Activated CD8-positive, alpha-beta T cell treated with anti-CD3 and anti-CD28 coated beads, Interleukin-2, amount 10 ng/mL, durations not matched to agents 7 days and 5 days (primary cell): ENCODE measurements at places on chromosomes 7 and 10. TPM values are rescaled to one million over a fixed set of nuclear protein-coding genes. Genes with fewer than 3 reads are reported as not detected.
A peak's percentile ranks its signal among the peaks of the same experiment; 100 is the strongest.

GRCh38 chr10:10871352-10871751, 146.3 kb upstream of the CELF2 start:
- DNase-seq: no peak
- H3K27ac ChIP-seq: no peak overlapping the region
- H3K4me1 ChIP-seq: no peaks in the 10 kb centered on the region
- no peak overlapping the region for H3K4me3 ChIP-seq

Gene UPK3B
- total RNA-seq: 0.68 TPM

- H3K4me1 ChIP-seq: peaks cover 4% of the 10 kb centered on the region
- H3K27ac ChIP-seq: no peak overlapping the region
- DNase-seq: peak; percentile 31
- H3K27me3 ChIP-seq: no peaks in the 10 kb centered on the region
- no peak overlapping the region for H3K4me3 ChIP-seq
Measured at GRCh38 chr7:37234928-37235327, 213.7 kb downstream of the ELMO1 start.

- H3K27ac ChIP-seq: no peak overlapping the region
- no peak for DNase-seq
- no peaks in the 10 kb centered on the region for H3K4me1 ChIP-seq
- no peak overlapping the region for H3K4me3 ChIP-seq
- H3K36me3 ChIP-seq: no peaks in the 10 kb centered on the region
Measured at GRCh38 chr7:79008786-79009185, 444.7 kb downstream of the MAGI2 start.

Gene CFTR
- not detected for total RNA-seq

Gene CFAP43
- total RNA-seq: 0.18 TPM

- H3K4me3 ChIP-seq: no peak overlapping the region
- H3K27ac ChIP-seq: no peak overlapping the region
- peaks cover 24% of the 10 kb centered on the region for H3K4me1 ChIP-seq
- H3K36me3 ChIP-seq: peaks cover 3% of the 10 kb centered on the region
Measured at GRCh38 chr10:31704195-31704594, 224.4 kb downstream of the ARHGAP12 start.

Gene SPACDR
- total RNA-seq: 3.6 TPM

Gene PAPSS2
- 0.08 TPM for total RNA-seq

DNA sequence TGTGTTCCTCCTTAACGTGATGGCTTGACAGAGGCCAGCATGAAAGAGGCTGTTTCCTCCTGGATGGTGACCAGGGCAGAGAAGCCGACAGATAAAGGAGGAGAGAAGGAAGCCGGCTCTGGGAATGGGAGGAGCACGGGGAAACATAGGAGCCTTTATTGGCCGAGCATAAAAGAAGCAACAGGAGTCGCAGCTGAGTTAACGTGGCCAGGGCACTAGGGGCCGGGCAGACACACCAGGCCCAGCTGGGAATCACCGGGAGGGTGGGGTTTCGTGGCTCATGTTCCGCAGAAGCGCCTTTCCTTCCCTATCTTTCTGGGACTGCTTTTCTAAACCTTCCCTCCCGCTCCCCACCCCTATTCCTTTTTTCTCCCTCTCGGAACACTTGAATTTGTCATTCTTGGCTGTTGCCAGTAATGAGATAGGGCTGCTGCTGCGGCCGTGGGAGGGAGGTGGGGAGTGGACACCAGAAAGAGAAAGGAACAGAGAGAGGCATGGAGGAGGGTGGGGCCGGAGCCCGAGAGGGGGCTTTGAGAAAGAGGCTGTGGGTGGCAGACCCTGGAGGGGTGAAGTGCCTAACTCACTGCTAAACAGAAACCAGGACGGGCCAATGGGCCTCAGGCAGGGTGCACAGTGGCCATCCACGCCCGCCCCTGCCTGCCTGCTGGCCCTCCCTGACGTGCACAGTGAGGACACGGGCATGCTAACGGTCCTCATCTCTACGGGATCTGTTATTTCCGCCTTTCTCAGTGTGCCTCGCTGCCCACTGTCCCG, 65.2 kb downstream of the COL13A1 start:
- peaks cover 6% of the 10 kb centered on the region for H3K27me3 ChIP-seq
- H3K4me3 ChIP-seq: no peak overlapping the region
- no peak for DNase-seq
- no peak overlapping the region for H3K27ac ChIP-seq
- no peaks in the 10 kb centered on the region for H3K4me1 ChIP-seq

DNA sequence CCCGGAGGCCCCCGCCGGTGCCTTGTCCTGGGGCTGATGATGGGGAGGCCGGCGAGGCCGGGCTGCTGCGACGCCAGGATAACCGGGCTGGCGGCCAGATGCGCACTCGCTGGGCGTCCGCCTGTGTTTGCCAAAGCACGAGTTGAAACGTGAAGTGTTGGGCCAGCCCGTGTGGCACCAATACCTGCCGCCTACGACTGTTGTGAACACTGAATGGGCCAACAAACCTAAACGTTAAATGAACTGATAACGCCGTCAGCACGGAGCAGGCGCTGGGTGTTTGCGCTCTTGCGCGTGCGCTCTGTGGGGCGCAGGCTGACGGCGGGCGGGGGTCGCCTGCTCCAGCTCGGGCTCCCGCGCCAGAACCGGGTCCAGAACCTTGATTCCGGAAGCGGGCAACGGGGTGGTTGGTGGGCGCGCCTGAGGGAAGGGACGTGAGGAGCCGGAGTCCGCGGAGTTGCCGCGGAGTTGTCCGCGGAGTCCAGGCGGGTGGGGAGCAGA, 658 bp downstream of the CYP2E1 start:
- no peak overlapping the region for H3K4me3 ChIP-seq
- no peak overlapping the region for H3K27ac ChIP-seq
- DNase-seq: no peak
- peaks cover 21% of the 10 kb centered on the region for H3K4me1 ChIP-seq
- H3K36me3 ChIP-seq: no peaks in the 10 kb centered on the region

Gene LBX1
- not detected for total RNA-seq

DNA sequence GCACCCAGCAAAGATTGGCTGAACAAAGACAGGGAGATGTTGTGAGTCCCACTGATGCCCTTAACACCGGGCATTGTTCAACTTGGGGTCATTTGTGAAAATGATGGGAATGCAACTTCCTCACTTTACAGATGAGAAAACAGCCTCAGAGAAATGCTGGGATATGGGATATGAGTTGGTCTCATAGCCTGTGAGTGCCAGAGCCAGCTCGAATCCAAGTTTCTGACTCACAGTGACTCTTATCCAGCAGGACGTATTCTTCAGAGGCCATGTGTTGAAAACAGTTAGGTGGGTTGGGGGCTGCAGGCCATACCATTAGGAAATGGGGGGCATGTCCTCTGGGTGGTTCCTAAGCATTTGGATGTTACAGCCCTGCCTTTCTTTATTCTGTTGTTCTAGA, 45.2 kb downstream of the KIAA1217 start:
- no peak overlapping the region for H3K27ac ChIP-seq
- DNase-seq: no peak
- no peaks in the 10 kb centered on the region for H3K4me1 ChIP-seq
- H3K27me3 ChIP-seq: no peaks in the 10 kb centered on the region
- no peak overlapping the region for H3K4me3 ChIP-seq

GRCh38 chr7:49937608-49938007, 155.4 kb downstream of the ZPBP start:
- no peak overlapping the region for H3K4me3 ChIP-seq
- H3K27me3 ChIP-seq: no peaks in the 10 kb centered on the region
- DNase-seq: no peak
- no peaks in the 10 kb centered on the region for H3K4me1 ChIP-seq
- H3K36me3 ChIP-seq: no peaks in the 10 kb centered on the region

- DNase-seq: no peak
- no peak overlapping the region for H3K4me3 ChIP-seq
- H3K27ac ChIP-seq: no peak overlapping the region
- H3K36me3 ChIP-seq: no peaks in the 10 kb centered on the region
- H3K27me3 ChIP-seq: no peaks in the 10 kb centered on the region
- no peaks in the 10 kb centered on the region for H3K4me1 ChIP-seq
Measured at GRCh38 chr7:1354661-1355567, 104.4 kb downstream of the MICALL2 start.

- H3K27ac ChIP-seq: no peak overlapping the region
- peaks cover 2% of the 10 kb centered on the region for H3K27me3 ChIP-seq
Measured at GRCh38 chr7:158428837-158429753, 158.5 kb downstream of the PTPRN2 start.

Gene TCAF2
- total RNA-seq: 15.2 TPM

Gene PRKAR2B
- 1.6 TPM for total RNA-seq

DNA sequence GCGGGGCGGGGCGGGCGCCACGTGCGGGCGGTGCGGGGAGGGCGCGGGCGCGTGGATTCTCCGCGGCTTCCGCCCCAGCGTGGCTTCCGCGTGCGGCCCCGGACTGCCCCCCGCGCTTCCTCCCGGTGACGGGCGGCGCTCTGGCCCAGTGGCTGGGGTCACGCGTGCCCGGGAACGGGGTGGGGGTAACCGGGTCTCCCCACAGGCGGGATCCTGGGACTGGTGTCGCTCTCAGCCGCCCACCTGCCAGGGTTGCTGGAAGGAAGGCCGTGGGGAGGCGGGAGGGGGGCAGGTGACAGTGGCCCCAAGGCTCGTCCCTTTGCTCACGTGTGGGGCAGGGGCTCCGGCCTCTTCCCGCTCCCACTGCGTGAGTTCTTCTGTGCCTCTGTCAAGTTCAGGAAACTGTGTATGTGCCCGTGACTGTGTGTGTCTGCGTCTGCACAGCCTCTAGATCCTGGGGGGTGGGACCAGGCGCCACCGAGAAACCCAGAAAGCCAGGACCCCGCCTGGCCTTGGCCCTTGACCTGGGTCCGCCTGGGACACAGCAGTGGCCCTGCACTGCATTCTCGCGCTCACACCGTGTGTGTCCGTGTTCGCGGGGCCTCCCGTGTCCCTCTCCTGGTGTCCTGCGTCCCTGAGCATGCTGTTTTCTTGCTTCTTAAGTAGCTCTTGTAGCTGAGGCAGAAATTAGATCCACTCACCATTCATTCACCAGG, 919 bp downstream of the MAFK start:
- peaks cover 6% of the 10 kb centered on the region for H3K27me3 ChIP-seq
- H3K27ac ChIP-seq: peak overlapping the region; percentile 83
- peaks cover 32% of the 10 kb centered on the region for H3K4me1 ChIP-seq
- H3K4me3 ChIP-seq: peak overlapping the region; percentile 83
- no peaks in the 10 kb centered on the region for H3K36me3 ChIP-seq
- peak; percentile 46 for DNase-seq

- no peak for DNase-seq
- no peak overlapping the region for H3K4me3 ChIP-seq
- H3K27me3 ChIP-seq: no peaks in the 10 kb centered on the region
- peaks cover 13% of the 10 kb centered on the region for H3K4me1 ChIP-seq
- no peaks in the 10 kb centered on the region for H3K36me3 ChIP-seq
Measured at GRCh38 chr7:117146511-117146910, 176.3 kb downstream of the WNT2 start.

- no peak for DNase-seq
- no peak overlapping the region for H3K4me3 ChIP-seq
- no peaks in the 10 kb centered on the region for H3K36me3 ChIP-seq
- H3K27ac ChIP-seq: no peak overlapping the region
- no peaks in the 10 kb centered on the region for H3K4me1 ChIP-seq
Measured at GRCh38 chr7:30752979-30753378, 1.0 kb downstream of the INMT start.

DNA sequence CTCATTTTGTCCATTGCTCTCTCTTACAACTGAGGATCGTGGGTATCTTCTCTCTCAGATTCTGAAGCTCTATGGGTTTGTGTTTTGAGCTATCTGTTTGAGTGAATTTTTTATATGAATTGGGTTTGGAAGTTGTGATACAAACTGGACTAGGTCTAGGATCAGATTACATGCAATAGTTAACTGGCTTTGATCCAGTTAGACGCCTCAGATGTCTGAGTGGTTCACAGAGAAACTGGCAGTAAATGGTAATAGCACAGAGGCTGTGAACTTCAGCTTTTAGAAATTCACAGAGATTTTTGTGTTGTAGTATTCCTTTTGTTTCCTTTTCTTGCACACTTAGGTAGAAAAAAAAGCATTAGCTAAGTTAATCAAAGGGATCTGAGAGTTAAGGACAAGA, 12.7 kb upstream of the DNMBP start:
- no peak for DNase-seq
- no peak overlapping the region for H3K27ac ChIP-seq
- H3K36me3 ChIP-seq: no peaks in the 10 kb centered on the region
- H3K4me3 ChIP-seq: no peak overlapping the region
- H3K27me3 ChIP-seq: peaks cover 8% of the 10 kb centered on the region
- peaks cover 15% of the 10 kb centered on the region for H3K4me1 ChIP-seq

DNA sequence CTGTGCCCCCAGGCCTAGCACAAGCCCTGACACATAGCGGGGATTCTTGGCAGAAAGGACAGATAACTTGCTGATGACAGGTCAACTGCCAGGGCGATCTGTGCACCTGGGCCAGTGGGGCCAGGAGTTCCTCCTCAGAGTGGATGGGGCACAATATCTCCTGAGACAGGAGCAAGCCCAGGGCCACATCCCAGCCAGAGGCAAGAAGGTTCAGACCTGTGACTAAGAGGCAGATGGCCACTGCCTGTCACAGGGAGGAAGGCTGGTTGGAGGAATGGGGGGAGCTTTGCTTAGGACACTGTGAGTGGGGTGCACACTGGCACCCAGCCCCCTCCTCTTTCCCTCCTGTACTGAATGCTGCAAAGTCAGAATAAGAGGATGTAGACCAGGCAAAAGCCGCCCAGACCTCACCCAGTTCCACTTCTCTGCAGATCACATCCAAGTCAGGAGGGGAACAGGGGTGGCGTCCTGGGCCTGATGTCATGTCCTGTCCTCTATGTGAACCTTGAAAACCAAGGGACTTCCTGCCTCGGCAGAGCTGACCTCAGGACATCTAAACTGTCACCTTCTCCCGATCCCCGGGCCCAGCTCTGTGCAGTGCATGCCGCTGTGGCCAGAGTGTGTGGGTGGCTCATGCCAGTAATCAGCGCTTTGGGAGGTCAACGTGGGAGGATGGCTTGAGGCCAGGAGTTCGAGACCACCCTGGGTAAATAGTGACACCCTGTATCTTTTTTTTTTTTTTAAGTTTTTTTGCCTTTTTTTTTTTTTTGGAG, 1.3 kb downstream of the GUSB start:
- H3K4me1 ChIP-seq: peaks cover 20% of the 10 kb centered on the region
- peaks cover 23% of the 10 kb centered on the region for H3K36me3 ChIP-seq
- H3K27ac ChIP-seq: peak overlapping the region; percentile 98
- peak; percentile 85 for DNase-seq
- peak overlapping the region; percentile 93 for H3K4me3 ChIP-seq
- no peaks in the 10 kb centered on the region for H3K27me3 ChIP-seq

Gene NPVF
- total RNA-seq: not detected

Gene DNAJC1
- 22.4 TPM for total RNA-seq

GRCh38 chr10:78798976-78799730, 269.6 kb upstream of the ZMIZ1 start:
- no peaks in the 10 kb centered on the region for H3K36me3 ChIP-seq
- no peak for DNase-seq
- no peak overlapping the region for H3K4me3 ChIP-seq
- H3K4me1 ChIP-seq: no peaks in the 10 kb centered on the region
- peaks cover 4% of the 10 kb centered on the region for H3K27me3 ChIP-seq

Gene CLDN12
- 2.6 TPM for total RNA-seq

Gene OR2A12
- total RNA-seq: not detected

Gene PPP1R17
- not detected for total RNA-seq

Gene TSPAN12
- not detected for total RNA-seq

DNA sequence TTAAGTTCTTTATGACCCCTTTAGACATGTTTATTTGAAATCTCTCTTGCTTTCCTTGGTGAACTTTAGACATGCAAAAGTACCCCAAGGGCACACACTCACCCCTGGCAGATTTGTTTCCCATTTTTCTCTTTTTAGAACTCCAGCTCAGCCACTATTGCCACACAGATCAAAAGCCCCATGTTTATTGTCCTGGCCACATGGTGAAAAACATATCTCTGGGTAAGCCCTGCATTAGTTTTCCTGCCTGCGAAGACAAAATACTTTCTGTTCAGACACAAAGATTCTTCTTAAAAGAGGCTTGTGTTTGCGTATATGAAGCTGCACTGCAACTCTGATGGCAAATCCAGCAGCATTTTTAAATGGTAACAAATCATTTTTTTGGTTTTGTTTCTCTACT, 200.0 kb downstream of the POLR1F start:
- DNase-seq: no peak
- H3K27me3 ChIP-seq: no peaks in the 10 kb centered on the region
- H3K27ac ChIP-seq: no peak overlapping the region
- no peak overlapping the region for H3K4me3 ChIP-seq
